ENCODE measurements at places on chromosomes 6 and 20.

- no peak for DNase-seq
Observed at GRCh38 chr6:24428615-24429014, 25.9 kb downstream of the MRS2 start.

GRCh38 chr20:40600441-40601219 lies 88.4 kb downstream of the MAFB start:
- DNase-seq: no peak

DNA sequence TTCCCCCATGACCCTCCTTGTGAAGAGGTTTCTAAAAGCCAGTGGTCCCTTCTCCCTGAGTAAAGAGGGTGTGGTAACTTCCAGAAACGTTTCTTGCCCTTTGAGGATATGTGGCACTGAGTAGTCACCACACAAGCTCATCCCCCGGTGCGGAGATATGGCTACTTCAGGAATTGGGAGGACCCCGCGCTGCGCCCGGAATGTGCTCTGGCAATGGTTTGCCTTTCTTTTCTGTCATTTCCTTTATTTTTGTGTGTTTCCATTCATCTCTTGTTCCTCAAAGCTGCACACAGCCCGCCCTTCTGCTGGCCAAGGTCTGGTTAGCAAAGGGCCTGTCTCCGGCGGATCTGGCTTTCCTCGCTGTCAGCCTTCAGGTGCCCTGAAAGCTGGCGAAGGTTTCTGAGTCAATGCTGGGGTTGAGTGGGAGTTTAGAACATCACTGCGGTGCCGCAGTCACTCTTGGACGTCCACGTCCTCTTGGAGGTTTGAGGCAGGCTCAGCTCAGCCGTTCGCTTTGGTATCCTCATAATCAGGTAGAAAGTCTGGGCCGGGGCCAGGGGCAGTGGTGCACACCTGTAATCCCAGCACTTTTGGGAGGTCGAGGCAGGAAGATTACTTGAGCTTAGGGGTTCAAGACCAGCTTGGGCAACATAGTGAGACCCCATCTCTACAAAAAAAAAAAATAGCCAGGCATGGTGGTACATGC lies 67.2 kb downstream of the TCP11 start:
- DNase-seq: no peak

- DNase-seq: peak; percentile 32
Observed at GRCh38 chr20:57748601-57749130, 38.9 kb upstream of the PMEPA1 start.

DNA sequence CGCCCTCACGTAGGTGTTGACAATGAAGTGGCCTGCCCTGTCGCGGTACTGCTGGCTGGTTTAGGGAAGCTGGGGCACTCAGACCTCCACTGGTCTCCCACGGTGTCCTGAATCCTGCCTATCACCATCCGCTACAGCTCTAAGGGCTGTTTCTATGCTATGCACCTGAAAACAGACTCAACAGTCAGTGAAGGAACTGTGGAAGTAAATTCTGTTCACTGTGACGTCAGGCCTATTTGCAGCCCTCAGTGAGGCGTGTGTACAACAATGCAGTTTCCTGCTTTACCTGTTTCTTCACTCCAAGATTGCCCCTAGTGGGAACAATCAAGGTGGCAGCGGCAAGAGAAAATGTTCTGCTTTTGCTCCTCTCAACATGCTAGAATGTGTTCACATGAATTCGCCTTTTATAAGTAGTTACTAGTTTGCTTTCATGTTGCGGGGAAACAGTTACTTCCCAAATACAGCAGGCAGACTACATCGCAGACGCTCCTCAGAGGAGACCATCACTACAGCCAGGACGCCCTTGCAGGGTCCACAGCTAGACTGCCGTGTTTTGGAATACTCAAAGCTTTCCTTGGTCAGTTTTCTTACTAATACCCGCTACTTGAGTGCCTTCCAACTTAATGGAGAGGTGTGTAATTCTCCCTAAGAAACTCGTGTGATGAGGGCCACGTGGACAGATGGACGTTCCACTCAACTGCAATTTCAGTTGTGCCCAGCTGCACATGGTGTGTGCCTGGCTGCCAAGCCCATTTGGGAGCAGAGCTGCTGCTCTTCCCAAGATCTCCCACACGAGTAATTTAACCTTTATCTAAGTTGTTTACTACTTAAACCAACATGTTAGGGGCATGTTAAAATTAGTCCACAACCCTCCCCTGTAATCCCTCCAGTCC lies 25.4 kb downstream of the DIDO1 start:
- peak; percentile 42 for DNase-seq

- DNase-seq: no peak
Observed at GRCh38 chr20:4798010-4798409, 76.3 kb downstream of the PRND start.

- no peak for DNase-seq
Observed at GRCh38 chr6:402901-403658, 11.5 kb downstream of the IRF4 start.

GRCh38 chr6:129749749-129750120 lies 39.8 kb upstream of the ARHGAP18 start:
- DNase-seq: no peak

- DNase-seq: no peak
Observed at GRCh38 chr6:1363729-1364572, 25.4 kb upstream of the FOXF2 start.

- DNase-seq: no peak
Observed at GRCh38 chr20:35887393-35888064, 66.8 kb downstream of the SCAND1 start.

GRCh38 chr6:47438481-47439347 lies 38.9 kb upstream of the CD2AP start:
- DNase-seq: no peak

GRCh38 chr6:13425943-13426931 lies 61.2 kb downstream of the GFOD1 start:
- DNase-seq: no peak

DNA sequence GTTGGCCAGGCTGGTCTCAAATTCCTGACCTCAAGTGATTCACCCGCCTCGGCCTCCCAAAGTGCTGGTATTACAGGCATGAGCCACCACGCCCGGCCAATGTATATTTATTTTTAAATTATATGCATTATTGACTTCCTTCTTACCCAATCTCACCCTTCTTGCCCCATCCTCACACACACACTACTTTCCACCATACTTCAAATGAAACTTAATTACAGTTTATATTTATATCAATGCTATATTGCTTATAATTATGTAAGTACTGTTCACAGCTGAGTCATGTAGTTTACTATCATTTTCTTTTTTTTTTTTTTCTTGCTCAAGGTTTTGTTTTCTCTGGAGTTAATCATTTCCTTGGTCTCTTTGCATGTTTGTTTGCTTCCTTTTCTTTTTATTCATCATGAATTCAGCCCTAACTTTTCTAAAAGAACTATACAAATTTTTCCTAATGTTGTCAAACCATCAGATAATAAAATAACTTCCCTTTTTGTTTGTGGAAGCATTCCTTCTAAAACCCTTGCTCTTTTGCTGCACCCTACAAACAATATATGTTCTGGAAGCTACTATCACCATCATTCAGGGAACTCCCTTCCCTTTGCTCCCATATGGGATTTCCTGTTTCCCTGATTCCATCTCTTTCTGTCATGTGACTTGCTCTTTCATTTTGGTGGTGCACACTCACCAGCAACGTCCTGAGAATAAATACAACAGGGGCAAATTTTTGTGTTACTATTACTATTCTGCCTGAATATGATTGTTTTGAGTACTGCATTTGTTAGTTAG lies 201.7 kb upstream of the SASH1 start:
- no peak for DNase-seq

- DNase-seq: peak; percentile 74
Observed at GRCh38 chr20:49320460-49320859, 42.6 kb upstream of the ZNFX1 start.

GRCh38 chr6:69732045-69732444 lies 64.8 kb downstream of the LMBRD1 start:
- no peak for DNase-seq

GRCh38 chr20:32965581-32966373 lies 38.5 kb downstream of the SUN5 start:
- no peak for DNase-seq

DNA sequence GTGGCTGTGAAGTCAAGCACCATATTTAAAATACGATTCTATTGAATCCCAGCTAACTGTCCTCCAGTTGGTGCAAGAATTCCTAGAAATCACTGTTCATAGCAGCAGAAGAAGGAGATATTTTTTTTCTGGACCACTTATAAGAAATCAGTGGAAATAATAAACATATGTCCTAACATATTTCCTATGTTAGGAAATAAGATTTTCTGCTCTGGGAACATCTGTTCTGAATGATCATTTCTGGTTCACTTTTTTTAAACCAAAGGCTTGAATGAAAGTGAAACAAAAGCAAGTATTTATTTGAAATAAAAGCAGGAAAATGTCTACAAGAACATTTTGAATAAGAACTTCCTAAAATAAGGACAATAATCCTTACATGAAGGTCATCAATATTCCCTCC lies 138.9 kb upstream of the RALGAPA2 start:
- no peak for DNase-seq

- DNase-seq: no peak
Observed at GRCh38 chr6:107235511-107235910, 120.2 kb upstream of the BEND3 start.

- DNase-seq: no peak
Observed at GRCh38 chr6:95815389-95816056, 200.3 kb upstream of the FUT9 start.

DNA sequence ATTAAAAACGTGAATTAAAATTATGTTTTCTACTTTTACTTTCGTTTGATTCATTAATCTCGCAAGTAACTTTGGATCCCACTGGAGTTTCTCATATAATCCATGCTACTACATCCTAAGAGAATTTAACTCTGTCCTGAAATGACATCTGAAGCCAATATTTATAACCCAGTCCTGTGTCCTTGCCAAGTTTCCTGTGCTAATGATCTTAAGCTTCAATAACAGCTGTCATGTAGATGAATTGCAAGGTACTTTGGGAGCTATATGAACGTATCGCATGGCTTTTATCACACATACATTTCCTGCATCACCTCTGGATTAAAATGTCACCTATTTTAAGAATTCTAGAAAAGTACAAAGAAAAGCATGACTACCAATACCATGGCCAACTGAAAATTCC lies 833.8 kb upstream of the CITED2 start:
- DNase-seq: no peak

DNA sequence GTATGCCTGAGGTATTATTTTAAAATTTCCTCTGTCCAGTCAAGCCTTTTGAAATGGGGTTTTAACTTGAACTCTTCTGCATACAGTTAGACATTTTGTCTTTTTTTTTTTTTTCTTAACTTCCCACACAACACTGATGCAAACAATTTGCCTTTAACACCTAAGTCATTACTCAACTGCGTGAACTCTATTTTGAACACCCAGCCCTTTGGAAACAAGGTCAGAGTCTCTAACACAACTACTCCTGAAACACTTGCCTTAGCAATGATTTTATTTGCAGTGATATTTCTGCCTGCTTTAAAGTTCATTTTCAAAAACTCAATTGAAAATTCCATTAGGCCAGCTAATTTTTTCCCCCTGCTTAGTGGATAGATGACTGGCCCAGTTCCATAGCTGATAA lies 24.2 kb downstream of the GLYATL3 start:
- DNase-seq: no peak

DNA sequence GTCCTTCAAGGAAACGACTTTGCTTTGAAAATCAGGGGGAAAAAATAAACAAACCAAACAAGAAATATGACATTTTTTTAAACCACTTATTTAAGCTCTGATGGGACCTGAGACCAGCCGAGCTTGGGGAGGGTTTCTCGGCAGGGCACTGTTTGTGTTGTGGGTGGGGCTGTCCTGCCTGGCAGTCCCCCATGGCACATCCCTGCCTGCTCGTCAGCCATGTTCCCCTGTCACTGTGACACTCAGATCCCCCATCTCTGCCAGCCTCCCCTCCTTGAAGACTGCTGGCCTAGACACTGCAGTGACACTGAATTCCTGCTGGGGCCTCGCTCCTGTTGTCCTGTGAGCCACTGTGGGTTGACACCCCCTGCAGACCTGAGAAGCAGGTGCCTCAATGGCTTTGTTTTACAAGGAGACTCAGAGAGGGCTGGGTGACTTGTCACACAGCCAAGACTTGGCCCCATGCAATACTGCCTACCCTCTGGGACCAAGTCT lies 95.1 kb upstream of the PTPN1 start:
- DNase-seq: no peak

GRCh38 chr6:153140299-153140698 lies 9.2 kb upstream of the RGS17 start:
- no peak for DNase-seq

DNA sequence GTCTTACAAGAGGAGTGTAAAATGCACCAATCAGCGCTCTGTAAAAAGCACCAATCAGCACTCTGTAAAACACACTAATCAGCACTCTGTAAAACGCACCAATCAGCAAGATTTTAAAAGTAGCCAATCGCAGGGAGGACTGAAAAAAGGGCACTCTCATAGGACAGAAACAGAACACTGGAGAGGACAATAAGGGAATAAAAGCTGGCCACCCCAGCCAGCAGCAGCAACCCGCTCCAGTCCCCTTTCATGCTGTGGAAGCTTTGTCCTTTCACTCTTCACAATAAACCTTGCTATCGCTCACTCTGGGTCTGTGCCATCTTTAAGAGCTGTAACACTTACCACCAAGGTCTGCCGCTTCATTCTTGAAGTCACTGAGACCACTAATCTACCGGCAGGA lies 1.7 kb upstream of the AIG1 start:
- peak; percentile 13 for DNase-seq

DNA sequence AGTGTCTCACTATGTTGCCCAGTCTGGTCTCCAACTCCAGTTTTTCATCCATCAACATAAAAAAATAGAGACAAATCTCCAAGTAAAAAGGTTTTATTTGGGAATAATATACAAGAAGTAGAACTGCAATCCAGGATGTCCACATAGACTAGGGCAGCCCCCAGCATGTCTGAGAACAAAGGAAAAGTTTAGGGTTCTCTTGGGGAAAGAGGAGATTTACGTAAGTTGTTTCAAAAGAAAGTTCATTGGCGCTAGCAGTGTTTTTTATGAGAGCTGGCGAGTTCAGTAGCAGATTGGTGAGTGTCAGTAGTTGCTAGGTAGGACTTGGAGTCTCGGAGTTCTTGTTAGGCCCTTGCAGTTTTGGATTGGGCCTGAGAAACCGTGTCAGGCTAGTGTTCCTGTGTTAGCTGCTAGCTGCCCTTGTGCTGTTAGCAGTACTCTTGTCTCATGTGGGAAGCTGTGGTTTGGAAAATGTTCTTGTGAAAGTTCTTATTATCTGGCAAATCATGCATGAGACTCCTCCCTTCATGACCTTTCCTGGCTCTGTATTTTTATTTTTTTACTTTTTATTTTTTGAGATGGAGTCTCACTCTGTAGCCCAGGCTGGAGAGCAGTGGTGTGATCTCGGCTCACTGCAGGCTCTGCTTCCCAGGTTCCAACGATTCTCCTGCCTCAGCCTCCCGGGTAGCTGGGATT lies 24.7 kb downstream of the TTLL9 start:
- peak; percentile 37 for DNase-seq

All from neural progenitor cell (in vitro differentiated cells).